ENCODE measurements at places on chromosomes 6 and 20. TPM values are rescaled to one million over a fixed set of nuclear protein-coding genes. Genes with fewer than 3 reads are reported as not detected.

The EBF4 gene
- total RNA-seq = 2.0 TPM

- peak overlapping the region; percentile 74 for H3K27ac ChIP-seq
- H3K27me3 ChIP-seq = no peaks in the 10 kb centered on the region
- H3K36me3 ChIP-seq = no peaks in the 10 kb centered on the region
- peak overlapping the region; percentile 0 for H3K4me3 ChIP-seq
- H3K4me1 ChIP-seq = no peaks in the 10 kb centered on the region
Observed at GRCh38 chr6:108002365-108003221, 44.6 kb upstream of the SEC63 start.

- no peaks in the 10 kb centered on the region for H3K27me3 ChIP-seq
- no peak overlapping the region for H3K4me3 ChIP-seq
- peak overlapping the region; percentile 46 for H3K27ac ChIP-seq
- DNase-seq = peak; percentile 54
- no peaks in the 10 kb centered on the region for H3K4me1 ChIP-seq
Observed at GRCh38 chr6:113564371-113565171, 292.6 kb upstream of the MARCKS start.

DNA sequence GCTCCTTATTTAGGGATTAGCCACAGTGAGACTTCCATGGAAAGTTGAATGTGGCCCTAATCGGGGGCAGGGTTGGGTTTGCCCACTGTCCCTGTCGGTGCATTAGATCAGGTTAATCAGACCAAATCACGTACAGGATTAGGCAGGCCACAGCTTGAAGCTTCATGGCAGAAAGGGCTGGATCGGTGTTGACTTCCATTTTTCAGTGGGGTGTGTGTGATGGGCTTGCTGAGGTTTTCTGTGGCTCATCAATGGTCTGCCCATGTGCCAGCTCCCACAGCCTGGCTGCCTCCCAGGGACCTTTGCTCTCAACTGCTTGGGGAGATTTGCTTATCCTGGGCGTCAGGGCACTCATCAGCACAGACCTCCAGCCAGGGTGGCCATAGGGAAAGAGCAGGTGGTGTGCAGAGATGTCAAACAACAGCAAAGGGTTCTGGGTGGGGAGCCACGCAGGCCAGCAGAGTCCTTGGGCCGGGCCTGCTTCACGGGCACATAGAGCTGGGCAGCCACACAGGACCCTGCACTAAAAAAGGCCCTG is 130.7 kb downstream of the TFAP2C start:
- no peak overlapping the region for H3K27ac ChIP-seq
- H3K36me3 ChIP-seq = no peaks in the 10 kb centered on the region
- no peak overlapping the region for H3K4me3 ChIP-seq
- DNase-seq = no peak
- no peaks in the 10 kb centered on the region for H3K27me3 ChIP-seq
- no peaks in the 10 kb centered on the region for H3K4me1 ChIP-seq

DNA sequence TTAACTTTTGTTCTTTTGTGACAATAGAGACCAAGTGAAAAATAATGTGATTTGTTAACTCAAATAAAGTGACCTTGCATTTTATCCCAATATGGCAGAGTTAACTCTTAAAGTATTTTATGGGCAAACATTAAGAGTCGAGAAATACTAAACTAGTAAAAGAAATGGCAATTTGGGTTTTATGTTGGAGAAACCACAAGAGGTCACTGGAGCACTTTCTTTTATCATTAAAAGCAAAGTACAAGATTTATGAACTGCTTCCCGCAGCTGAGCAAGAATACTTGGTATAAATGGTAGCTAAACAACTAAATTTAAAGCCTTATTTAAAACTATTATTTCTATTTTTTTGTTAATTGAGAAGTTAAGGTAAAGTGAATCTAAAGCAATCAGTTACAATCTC is 33.5 kb upstream of the MCM9 start:
- no peaks in the 10 kb centered on the region for H3K27me3 ChIP-seq
- no peaks in the 10 kb centered on the region for H3K4me1 ChIP-seq
- H3K27ac ChIP-seq = no peak overlapping the region
- H3K4me3 ChIP-seq = no peak overlapping the region
